ENCODE measurements at places on chromosomes 13 and 19. TPM values are rescaled to one million over a fixed set of nuclear protein-coding genes. Genes with fewer than 3 reads are reported as not detected.

DNA sequence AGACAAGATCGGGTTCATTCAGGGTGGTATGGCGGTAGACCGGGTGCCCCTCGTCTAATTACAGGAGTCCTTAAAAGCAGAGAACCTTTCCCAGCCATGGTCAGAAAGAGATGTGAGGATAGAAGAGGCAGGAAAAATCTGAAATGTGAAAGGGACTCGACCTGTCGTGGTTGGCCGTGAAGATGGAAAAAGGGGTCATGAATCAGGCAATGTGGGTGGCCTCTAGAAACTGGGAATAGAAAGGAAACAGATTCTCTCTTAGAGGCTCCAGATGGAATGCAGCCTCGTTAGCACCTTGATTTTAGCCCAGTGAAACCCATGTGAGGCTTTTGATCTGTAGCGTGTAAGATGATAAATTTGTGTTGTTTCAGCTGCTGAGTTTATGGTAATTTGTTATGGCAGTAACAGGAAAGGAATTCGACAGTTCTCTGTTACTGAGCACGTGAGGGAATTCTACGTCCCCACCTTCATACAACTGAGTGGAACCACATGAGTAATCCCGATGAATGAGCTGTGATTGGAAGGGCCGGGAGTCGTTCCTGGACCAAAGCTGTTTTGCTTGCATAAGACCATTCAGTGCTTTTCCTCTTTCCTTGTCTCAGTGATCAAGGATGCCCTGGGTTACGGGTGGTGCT is 11.0 kb upstream of the CA11 start:
- H3K4me3 ChIP-seq = no peak overlapping the region
- H3K27ac ChIP-seq = peak overlapping the region; percentile 8
- H3K27me3 ChIP-seq = no peaks in the 10 kb centered on the region
- DNase-seq = no peak

- H3K27ac ChIP-seq = no peak overlapping the region
- no peaks in the 10 kb centered on the region for H3K36me3 ChIP-seq
- H3K27me3 ChIP-seq = no peaks in the 10 kb centered on the region
- H3K4me3 ChIP-seq = no peak overlapping the region
- H3K4me1 ChIP-seq = peaks cover 30% of the 10 kb centered on the region
- no peak for DNase-seq
Measured at GRCh38 chr13:20348018-20348417, 115.9 kb upstream of the GJB6 start.

- no peak for DNase-seq
- no peak overlapping the region for H3K27ac ChIP-seq
- peaks cover 13% of the 10 kb centered on the region for H3K4me1 ChIP-seq
- no peak overlapping the region for H3K4me3 ChIP-seq
- peaks cover 23% of the 10 kb centered on the region for H3K36me3 ChIP-seq
Measured at GRCh38 chr13:28239374-28239773, 101.0 kb downstream of the PAN3 start.

GRCh38 chr13:111278743-111279652 is 41.4 kb upstream of the TEX29 start:
- H3K4me1 ChIP-seq = peaks cover 14% of the 10 kb centered on the region
- H3K36me3 ChIP-seq = peaks cover 32% of the 10 kb centered on the region
- no peak for DNase-seq
- H3K27ac ChIP-seq = no peak overlapping the region
- no peak overlapping the region for H3K4me3 ChIP-seq

- no peak for DNase-seq
- H3K27ac ChIP-seq = no peak overlapping the region
- no peaks in the 10 kb centered on the region for H3K27me3 ChIP-seq
- no peaks in the 10 kb centered on the region for H3K36me3 ChIP-seq
- H3K4me1 ChIP-seq = peaks cover 3% of the 10 kb centered on the region
Measured at GRCh38 chr19:4075373-4075772, 8.7 kb upstream of the ZBTB7A start.

DNA sequence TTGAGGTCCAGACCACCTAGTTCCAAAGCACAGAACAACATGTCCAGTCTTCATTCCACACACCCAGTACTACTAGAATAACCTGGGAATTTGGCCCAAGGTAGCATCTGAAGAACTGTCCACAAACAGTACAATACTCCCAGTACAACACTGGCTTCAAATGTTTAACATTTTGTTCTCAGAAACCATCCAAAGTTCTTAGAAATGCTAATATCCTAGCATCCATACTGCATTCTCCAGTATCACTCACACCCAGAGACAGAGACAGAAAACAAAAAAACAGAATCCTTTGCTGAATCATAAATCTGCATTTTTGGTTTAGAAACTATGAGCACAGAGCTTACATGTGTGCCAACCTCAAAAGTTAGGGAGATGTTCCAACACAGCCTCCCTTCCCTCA is 490.8 kb downstream of the FOXO1 start:
- H3K4me3 ChIP-seq = no peak overlapping the region
- no peak for DNase-seq
- no peaks in the 10 kb centered on the region for H3K36me3 ChIP-seq
- H3K27ac ChIP-seq = no peak overlapping the region
- H3K4me1 ChIP-seq = peaks cover 19% of the 10 kb centered on the region

DNA sequence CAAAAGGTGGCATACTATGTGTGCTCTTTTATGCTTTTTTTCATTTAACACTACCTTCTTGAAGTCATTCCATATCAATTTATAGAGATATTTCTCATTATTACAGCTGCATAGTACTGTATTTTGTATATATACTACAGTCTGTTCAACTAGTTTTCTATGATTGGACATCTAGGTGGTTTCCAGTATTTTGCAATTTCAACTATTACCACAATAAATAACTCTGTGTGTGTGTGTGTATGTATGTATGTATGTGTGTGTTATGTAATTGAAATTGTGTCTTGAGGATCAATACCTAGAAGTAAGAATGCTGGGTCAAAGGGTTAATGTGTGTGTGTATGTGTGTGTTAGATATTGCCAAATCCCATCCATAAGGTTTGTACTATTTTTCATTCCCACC is 7.0 kb downstream of the LPAR6 start:
- H3K27me3 ChIP-seq = no peaks in the 10 kb centered on the region
- no peaks in the 10 kb centered on the region for H3K36me3 ChIP-seq
- no peak overlapping the region for H3K4me3 ChIP-seq
- H3K27ac ChIP-seq = peak overlapping the region; percentile 31

- H3K36me3 ChIP-seq = no peaks in the 10 kb centered on the region
- no peak overlapping the region for H3K27ac ChIP-seq
- peaks cover 9% of the 10 kb centered on the region for H3K4me1 ChIP-seq
- DNase-seq = no peak
- H3K4me3 ChIP-seq = no peak overlapping the region
- H3K27me3 ChIP-seq = no peaks in the 10 kb centered on the region
Measured at GRCh38 chr19:35349614-35350521, 2.2 kb downstream of the FFAR1 start.

DNA sequence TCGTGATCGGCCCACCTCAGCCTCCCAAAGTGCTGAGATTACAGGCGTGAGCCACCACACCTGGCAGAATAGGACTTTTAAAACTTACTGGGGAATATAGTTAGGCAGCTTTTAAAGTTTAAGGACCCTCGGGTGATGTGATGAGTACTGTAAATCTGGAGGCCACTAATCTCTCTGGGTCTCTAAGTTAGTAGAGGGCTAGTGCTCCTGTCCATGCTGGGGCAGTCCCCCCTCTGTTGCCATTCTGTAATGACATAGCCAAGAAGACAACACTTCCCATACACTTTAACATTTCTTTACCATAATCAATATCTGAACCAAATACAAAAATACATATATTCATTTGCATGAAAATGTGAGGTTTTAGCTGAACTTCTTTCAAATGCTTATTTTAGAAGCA is 65.7 kb downstream of the IPO5 start:
- no peaks in the 10 kb centered on the region for H3K4me1 ChIP-seq
- H3K27me3 ChIP-seq = no peaks in the 10 kb centered on the region
- no peak overlapping the region for H3K27ac ChIP-seq
- H3K36me3 ChIP-seq = peaks cover 42% of the 10 kb centered on the region
- DNase-seq = no peak

GRCh38 chr19:5170329-5170745 is 170.3 kb downstream of the PTPRS start:
- H3K27me3 ChIP-seq = peaks cover 3% of the 10 kb centered on the region
- DNase-seq = no peak
- H3K36me3 ChIP-seq = no peaks in the 10 kb centered on the region
- no peak overlapping the region for H3K27ac ChIP-seq
- no peak overlapping the region for H3K4me3 ChIP-seq

DNA sequence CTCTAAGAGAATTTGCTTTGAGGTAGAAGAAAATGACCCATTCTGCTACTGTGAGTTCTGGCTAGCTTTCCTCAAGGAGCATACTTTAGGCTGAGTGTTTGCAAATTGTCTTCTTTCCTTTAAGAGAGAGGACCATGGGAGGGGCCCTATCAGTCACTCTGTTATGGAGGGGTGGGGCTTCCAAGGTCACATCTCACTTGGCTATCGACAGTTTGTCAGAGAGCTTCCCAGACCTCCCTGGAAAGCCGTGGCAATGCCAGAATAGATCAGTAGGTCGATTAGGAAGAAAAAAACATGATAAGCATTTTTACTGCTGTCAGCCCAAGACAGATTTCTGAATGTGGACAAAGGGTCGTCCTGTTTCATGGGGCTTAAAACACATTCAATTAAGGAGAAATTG is 93.3 kb downstream of the OXGR1 start:
- no peak for DNase-seq
- H3K27ac ChIP-seq = no peak overlapping the region
- H3K36me3 ChIP-seq = no peaks in the 10 kb centered on the region
- H3K4me1 ChIP-seq = peaks cover 23% of the 10 kb centered on the region
- H3K4me3 ChIP-seq = no peak overlapping the region

- H3K4me1 ChIP-seq = no peaks in the 10 kb centered on the region
- H3K4me3 ChIP-seq = no peak overlapping the region
- H3K27ac ChIP-seq = no peak overlapping the region
- no peaks in the 10 kb centered on the region for H3K27me3 ChIP-seq
- DNase-seq = no peak
Measured at GRCh38 chr13:99339736-99340397, 32.7 kb upstream of the GPR183 start.

GRCh38 chr19:51158474-51159129 is 16.5 kb downstream of the SIGLEC7 start:
- no peak overlapping the region for H3K4me3 ChIP-seq
- no peak for DNase-seq
- H3K36me3 ChIP-seq = no peaks in the 10 kb centered on the region
- H3K4me1 ChIP-seq = peaks cover 23% of the 10 kb centered on the region
- peaks cover 2% of the 10 kb centered on the region for H3K27me3 ChIP-seq
- no peak overlapping the region for H3K27ac ChIP-seq

DNA sequence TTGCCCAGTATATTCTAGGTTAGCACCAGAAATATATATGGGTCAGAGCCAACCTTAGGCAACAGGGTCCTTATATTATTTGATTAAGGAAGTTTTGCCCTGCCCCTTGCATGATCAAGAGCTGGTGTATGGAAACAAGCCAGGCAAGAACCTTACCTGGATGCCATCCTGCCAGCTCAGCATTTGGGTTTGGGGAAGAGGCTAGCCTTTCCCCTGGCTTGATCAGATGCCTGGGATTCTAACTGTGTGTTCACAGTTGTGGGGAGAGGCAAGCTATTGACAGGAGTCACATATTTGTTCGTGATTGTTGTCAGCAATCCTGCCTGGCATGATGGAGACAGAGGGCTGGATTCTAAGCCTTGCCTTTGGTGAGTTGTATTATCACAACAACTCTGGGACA is 260.0 kb upstream of the DACH1 start:
- H3K27me3 ChIP-seq = no peaks in the 10 kb centered on the region
- H3K4me1 ChIP-seq = no peaks in the 10 kb centered on the region
- DNase-seq = no peak
- no peaks in the 10 kb centered on the region for H3K36me3 ChIP-seq
- H3K27ac ChIP-seq = no peak overlapping the region

DNA sequence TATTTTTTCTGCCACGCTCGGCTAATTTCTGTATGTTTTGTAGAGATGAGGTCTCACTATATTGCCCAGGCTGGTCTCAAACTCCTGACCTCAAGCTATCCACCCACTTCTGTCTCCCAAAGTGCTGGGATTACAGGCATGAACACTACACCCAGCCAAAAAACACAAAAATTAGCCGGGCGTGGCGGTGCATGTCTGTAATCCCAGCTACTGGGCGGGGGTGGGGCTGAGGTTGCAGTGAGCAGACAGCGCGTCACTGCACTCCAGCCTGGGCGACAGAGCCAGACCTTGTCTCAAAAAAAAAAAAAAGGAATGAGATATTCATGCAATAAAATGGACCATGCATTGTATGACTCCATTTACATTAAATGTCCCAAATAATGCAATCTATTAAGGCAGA is 32.2 kb downstream of the VASP start:
- H3K4me3 ChIP-seq = no peak overlapping the region
- peaks cover 4% of the 10 kb centered on the region for H3K36me3 ChIP-seq
- no peak for DNase-seq
- no peaks in the 10 kb centered on the region for H3K27me3 ChIP-seq
- no peak overlapping the region for H3K27ac ChIP-seq

- no peak for DNase-seq
- H3K27me3 ChIP-seq = no peaks in the 10 kb centered on the region
- no peak overlapping the region for H3K27ac ChIP-seq
- peaks cover 5% of the 10 kb centered on the region for H3K36me3 ChIP-seq
- H3K4me3 ChIP-seq = no peak overlapping the region
- peaks cover 4% of the 10 kb centered on the region for H3K4me1 ChIP-seq
Measured at GRCh38 chr19:46759206-46759605, 13.0 kb upstream of the STRN4 start.

ZNF136 gene
- 18.7 TPM for total RNA-seq

CPT1C gene
- 62.5 TPM for total RNA-seq

SCN1B gene
- total RNA-seq = 2.8 TPM

DDX39A gene
- 67.6 TPM for total RNA-seq

UNC13A gene
- total RNA-seq = 1.1 TPM

RAB3D gene
- 26.3 TPM for total RNA-seq

GIPR gene
- 4.1 TPM for total RNA-seq
